ENCODE measurements at places on chromosomes 4 and X.

- DNase-seq, result no peak
Measured at GRCh38 chrX:1023676-1024075, 188.8 kb downstream of the CRLF2 start.

GRCh38 chrX:105882581-105883275 is 60.4 kb downstream of the NRK start:
- DNase-seq, result no peak

GRCh38 chr4:153997516-153997915 is 208.6 kb upstream of the SFRP2 start:
- DNase-seq, result no peak

DNA sequence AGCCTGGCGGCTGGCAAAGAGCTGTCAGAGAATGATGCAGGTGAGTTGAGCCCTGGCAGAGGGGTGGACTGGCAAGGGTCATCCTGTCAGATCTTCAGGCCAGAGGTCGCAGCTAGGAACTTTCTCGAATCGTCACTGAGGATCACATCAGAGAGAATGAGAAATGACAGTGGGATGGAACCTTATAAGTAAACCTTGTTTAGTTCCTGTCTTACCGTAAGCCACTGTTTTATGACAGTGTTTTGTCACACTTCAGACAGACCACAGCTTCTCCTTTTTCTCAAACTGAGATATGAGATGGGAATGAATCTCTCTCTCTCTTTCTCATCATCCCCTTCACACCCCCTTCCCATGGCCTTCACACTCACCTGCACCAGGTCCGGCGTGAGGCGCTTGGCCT is 9.3 kb downstream of the DIPK2B start:
- no peak for DNase-seq

- no peak for DNase-seq
Measured at GRCh38 chrX:104135677-104136076, 21.1 kb downstream of the SLC25A53 start.

DNA sequence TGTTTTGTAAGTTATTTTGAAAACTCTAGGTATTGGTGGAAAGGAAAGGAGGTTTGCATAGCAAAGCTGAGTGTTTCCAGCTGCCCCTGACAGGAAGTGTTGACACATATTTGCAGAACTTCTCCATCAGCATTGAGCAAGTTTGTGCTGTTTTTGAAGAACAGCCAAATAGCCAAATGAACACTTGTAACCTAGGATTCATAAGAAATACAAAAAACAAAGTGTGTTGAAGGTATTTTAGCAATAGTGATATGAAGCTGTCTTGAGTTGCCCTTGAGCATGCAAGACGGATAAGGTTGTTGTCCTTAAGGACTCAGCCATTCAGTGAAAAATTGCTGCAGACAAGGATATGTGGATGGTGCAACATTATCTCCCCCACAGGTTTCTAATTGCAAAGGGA is 68.3 kb upstream of the PGM2 start:
- no peak for DNase-seq

GRCh38 chrX:8988446-8988845 is 45.5 kb downstream of the FAM9B start:
- DNase-seq, result no peak

- no peak for DNase-seq
Measured at GRCh38 chrX:39336671-39337311, 535.5 kb downstream of the MID1IP1 start.

GRCh38 chr4:177450426-177451107 is 8.3 kb upstream of the AGA start:
- DNase-seq, result no peak

DNA sequence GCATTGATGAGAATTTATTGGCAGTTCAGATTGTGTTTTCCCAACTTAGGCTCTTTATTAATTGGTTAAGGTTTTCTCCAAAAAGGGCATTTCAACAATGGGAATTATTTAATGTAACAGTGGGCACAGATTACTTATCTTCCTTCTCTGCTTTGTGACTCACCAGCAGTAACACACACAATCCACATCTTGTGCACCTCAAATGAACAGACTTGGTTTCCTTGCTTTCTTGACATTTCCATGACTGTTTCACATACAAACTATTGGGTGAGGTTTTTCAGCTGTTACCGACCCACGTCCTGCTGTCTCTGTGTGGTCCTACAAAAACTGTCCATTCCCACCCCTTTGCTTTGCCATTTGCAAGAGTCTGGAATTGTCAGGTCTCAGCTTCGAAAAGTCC is 38.1 kb downstream of the CCNI start:
- DNase-seq, result no peak

GRCh38 chr4:127362686-127363085 is 270.1 kb upstream of the INTU start:
- DNase-seq, result no peak

- no peak for DNase-seq
Measured at GRCh38 chrX:6002056-6002455, 226.6 kb downstream of the NLGN4X start.

GRCh38 chrX:81414630-81415029 is 212.7 kb downstream of the SH3BGRL start:
- DNase-seq, result peak; percentile 0

DNA sequence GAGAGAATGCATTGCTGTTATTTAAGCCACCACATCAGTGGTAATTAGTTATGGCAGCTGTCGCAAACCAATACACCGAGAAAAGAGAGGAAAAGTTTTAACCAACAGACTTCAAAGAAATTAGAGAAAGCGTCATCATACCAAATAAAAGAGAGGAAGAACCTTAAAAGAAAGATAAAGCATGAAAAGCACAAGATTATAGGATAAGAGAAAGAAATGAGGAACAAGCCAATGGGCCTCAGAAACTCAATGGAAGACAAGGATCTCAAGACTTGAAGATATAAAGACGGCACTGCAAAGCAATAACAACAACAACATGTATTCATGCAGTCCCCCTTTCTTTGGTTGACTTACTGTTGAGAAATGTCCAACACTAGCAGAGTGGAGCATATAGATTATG is 22.8 kb upstream of the ASMTL start:
- DNase-seq, result no peak

DNA sequence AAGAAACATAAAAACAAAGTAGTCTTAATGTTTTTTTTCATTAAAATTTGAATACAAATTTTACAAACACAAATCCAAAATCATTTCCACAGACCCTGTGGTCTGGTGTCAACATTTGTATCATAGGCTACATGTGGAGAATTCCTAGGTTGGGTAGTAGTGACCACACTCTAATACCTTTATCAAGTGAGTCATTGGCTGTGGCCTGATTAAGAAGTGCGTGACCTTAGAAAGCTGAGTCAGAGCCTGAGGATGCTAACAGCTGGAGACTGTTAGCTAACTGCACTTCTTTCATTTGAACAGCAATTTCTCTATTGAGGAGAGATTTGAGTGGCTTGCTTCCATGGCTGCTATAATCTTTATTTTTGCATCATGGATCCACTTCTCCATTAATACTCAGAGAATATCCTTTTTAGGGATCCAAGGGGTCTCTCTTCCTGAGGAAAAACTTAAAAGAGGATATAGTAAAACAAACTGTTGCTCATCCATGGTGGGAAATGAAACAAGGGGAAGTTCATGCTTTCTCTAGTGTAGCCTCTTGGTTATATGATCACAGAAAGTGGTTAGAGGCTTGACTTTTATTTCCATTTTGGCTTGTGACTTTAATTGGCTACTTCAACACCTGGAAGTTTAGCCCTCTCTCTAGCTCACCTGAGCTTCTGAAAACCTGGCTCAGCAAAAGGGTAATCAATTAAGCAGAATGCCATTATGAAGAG is 335.8 kb downstream of the PABPC4L start:
- no peak for DNase-seq

Data from putamen (tissue), 1 donor.